DND-41 (cell line): ENCODE measurements at places on chromosomes 12 and 14.

DNA sequence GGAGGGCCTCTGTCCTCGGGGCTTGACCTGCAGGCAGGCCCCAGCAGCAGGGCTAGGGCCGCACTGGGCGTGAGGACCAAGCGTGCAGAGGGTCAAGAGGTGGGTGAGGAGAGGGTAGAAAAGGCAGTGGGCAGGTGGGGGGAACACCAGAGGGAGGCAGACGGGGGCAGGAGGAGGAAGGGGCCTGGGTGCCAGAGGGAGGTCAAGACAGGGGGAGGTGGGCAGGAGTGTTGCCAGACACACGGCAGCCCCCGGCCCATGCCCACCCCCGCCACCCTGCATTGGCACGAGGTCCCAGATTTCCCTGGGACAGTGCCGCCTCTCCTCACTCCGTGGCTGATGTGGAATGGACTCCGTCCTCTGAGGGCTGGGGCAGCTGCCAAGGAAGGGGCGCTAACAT lies 8.2 kb downstream of the TMEM121 start:
- no peak for DNase-seq

GRCh38 chr12:107328442-107329133 lies 235.2 kb upstream of the CRY1 start:
- DNase-seq, result no peak

DNA sequence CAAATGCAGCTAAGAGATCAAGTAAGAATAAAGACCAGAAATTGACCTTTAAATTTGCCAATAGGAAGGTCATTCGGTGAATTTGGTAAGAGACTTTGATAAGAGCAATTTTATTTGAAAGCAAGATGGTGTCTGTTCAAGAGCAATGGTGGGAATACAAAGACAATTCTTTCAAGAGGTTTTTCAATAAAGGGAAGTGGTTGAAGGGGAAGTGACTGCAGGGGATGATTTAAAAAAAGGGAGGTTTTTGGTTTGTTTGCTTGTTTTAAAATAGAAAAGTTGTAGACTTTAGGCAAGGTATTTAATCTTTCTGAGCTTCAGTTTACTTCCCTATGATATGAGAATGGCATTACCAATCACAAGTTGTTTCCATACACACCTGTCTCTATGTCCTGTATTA lies 4.3 kb upstream of the APPL2 start:
- DNase-seq, result no peak

DNA sequence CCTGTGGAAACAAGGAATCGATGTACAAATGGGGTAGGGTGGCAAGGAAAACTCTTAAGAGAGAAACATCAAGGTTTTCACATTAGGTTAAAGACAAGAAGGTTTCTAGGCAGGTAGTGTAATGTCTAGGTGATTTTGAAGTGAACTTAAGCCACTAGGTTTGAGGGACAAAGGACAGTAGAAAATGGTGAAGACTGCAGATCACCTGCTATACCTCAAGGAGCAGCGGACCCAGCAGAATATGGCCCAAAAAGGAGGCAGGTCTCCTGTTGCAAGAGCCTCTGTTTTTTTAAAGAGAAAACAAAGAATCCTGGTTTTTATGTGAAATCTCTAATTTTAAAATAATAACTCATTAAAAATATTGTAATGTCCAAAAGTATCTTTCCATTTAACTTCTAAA lies 178.1 kb downstream of the ACSS3 start:
- DNase-seq, result no peak

GRCh38 chr12:53062011-53062961 lies 12.4 kb downstream of the TNS2 start:
- no peak for DNase-seq

- no peak for DNase-seq
Observed at GRCh38 chr14:29529418-29529817, 398.2 kb downstream of the PRKD1 start.

- DNase-seq, result no peak
Observed at GRCh38 chr14:97380539-97380941, 583.4 kb downstream of the VRK1 start.

DNA sequence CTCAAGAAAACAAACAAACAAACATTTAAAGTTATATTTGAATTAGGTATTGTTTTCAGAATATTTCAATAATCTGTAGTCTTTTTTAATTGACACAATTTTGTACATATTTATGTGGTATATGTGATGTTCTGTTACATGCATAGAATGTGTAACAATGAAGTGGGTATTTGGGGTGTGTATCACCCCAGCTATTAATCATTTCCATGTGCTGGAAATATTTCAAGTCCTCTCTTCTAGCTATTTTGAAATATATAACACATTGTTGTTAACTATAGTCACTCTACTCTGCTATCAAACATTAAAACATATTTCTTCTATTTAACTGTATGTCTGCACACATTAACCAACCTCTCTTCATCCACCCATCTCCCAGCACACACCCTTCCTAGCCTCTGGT lies 32.0 kb upstream of the SIX1 start:
- DNase-seq, result no peak

DNA sequence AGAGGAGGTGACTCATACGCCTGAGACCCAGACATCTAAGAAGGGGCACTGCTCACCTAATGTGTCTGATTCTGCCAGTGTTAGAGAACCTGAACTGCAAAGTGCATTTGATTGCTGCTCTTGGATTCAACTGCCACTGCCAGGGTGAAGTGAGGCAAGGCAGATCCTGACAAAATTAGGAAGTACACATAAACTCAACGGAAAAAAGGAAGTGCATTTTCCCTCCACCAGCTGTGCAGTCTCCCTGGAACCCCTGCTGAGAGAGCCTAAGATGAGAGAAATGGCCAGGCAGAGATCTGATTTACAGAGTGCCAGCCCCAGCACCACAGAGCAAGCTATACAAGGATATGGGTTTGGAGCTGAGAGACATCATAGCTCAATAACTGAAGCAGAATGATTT lies 215.3 kb downstream of the SEC23A start:
- DNase-seq, result no peak

DNA sequence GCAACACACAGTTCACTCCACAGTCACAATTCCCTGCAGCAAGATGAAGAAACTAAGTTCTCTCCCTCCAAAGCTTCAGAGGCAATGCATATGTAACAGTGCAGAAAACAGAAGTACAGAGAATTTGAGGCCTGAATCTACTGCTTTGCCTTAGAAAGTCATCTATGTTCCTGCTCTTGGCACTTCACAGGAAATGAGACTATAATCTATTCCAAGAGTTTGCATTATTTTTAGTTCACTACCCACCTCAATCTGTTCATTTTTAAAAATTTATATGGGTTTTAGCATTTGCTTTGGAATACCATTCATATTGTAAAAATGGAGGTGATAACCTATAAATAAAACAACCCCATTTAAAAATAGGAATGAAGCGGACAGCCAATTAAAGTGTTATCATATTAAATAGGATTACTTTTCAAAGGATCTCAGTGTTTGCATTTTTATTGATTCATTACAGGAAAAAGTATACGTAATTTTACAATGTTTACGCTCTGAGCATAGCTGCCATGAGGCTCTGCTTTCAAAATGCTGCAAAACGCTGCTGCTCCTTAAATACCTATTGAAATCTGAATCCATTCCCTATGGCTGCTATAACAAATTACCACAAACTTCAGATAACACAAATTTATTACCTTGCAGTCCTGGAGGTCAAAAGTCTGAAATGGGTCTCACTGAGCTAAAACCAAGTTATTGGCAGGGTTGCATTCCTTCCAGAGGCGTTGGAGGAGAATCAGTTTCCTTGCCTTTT lies 60.0 kb downstream of the ARMH4 start:
- DNase-seq, result no peak

- DNase-seq, result no peak
Observed at GRCh38 chr14:21037156-21037555, 2.5 kb upstream of the RNASE13 start.

GRCh38 chr14:24700511-24700910 lies 66.5 kb upstream of the GZMB start:
- DNase-seq, result no peak

GRCh38 chr14:79586989-79587598 lies 624.2 kb downstream of the DIO2 start:
- peak; percentile 5 for DNase-seq

DNA sequence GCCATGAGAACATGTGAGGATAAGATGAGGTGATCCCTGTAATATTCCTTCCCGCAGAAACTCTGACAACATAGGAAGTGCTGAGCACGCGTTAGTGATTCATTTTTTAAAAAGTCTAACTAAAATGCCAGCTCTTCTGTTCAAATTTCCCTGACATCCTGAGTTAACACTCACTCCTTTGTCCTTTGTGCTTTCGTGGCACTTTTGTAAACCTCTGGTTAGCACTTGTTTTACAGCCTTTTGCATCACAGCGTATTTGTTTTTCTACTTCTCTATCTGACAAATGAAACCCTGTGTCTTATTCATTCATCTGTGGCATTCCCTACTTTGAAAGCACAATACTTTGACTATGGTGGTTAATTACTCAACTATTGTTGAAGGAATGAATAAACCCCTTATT lies 313.6 kb downstream of the NUAK1 start:
- DNase-seq, result no peak

DNA sequence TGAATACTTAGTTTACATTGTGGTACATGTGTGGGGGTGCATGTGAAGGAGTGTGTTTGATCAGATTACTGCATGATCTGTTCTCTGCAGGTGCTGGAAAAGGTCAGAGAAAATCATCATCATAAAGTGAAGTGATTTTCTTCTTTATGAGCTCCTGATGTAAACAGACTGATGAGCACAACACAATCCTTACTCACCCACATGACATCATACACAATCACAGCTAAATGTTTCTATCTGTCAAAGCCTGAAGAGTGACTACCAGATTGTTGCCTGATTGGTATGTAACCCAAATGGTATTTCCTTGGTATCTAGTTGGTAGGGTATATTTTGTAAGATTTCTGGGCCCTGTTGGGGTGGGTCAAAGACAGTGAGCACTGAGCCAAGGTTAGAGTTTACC lies 270.8 kb downstream of the FOXG1 start:
- DNase-seq, result no peak

DNA sequence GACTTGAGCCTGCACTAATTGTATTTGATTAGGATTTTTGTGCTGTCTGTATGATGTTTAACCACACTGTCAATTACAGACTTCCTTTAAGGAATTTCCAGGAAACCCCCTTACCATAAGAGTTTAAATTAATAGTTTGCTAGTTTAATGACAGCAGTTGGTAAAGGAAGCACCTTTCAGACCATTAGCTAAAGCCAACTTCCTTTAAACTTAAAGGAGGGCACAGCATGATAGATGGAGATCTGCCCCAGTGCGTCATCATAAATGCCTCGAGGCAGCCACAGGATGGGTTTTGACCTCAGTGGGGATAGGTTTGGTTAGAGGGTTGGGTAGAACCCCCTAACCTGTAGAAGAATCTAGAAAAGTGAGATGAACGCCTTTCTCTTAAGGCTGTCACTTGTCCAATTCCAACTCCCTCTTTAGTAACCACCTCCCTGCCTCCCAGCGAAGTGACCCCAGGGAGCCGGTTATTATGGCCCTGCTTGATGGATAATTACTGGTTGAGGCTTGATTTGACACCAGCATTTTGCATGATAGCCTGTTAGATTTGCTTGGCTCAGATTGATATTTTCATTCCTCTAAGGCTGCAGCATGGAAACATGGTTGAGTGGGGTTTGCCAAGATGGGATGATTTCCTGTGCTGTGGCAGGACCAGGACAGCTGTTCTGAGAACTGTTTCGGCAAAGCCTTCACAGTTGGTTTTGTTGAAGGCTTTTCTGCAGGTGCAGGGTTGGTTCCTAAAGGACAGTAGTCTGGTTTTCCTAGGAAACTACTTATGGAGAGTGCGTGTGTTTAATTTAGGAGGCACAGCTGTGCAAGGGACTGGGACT lies 62.7 kb downstream of the CHST11 start:
- peak; percentile 27 for DNase-seq

- DNase-seq, result no peak
Observed at GRCh38 chr12:89756585-89757398, 48.2 kb upstream of the ATP2B1 start.

DNA sequence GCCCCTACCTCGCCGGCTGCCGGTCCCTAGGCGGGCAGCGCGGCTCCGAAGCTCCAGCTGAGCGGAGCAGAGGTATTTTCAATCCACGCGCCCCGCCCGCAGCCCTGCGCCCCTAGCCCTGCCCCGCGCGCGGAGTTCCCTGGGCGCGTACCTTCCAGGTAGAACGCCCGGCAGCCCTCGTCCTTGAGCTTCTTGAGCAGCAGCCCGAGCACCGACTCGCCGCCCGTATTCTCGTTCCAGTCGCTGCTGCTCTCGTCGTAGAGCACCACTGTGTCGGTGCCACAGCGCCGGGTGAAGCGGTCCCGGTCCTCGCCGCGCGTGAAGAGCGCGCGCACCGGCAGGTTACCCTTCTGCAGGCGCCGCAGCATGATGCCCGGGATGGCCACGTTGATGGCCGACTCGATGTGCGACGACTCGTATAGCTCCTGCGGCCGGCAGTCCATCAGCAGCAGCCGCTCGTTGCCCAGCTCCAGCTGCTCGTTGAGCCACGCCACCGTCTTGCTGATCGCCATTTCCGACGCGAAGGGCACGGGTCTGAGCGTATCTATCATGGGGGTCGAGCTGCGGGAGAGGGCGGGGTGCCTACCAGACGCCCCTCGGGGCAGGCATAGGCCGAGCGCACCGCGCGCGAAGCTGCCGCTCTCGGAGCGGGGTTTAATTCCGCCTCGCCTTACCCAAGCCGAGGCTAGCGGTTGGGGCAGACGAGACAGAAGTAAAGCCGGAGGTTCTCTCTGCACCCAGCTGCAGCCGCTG lies 636 bp downstream of the DUSP6 start:
- DNase-seq, result no peak

- DNase-seq, result no peak
Observed at GRCh38 chr12:93638095-93638494, 39.1 kb upstream of the CRADD start.

DNA sequence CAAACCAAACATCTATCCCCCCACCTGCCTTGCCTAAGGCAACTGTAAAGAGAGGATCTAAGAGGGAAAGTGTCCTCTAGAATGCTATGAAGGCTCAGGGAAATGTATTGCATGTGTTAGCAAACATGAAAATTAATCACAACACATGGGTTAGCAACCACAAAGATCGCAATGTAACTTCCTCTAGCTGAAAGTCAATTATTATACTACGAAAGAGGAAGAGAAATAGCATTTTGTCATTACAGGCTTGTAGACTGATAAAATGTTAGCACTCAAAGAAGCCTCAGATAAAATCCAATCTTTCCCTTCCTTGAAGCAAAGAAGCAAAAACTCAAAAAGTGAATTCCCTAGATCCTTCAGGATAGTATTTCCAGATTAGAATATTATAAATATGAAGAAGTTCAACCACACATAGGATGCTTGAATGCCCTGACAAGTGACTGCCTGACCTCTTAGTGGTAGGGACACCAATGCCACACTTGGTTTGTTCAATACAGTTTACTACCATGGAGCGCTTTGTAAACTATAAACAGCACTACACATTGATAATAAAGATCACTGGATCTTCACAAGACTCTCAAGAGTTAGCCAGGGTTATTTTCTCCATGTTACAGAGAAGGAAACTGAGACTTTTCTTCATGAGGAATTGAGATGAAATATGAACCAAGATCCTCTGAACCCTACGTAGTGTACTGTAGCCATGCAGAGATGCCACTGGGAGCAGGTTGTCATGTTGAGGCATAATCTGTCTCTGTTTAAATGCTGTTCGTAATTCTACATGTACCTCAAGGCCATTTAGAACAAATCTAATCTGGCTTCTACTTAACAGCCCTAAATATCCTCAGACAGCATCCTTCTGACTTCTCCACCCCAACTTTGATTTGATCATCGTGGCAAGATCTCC lies 100.7 kb downstream of the ITPR2 start:
- no peak for DNase-seq
